Endothelial cell (in vitro differentiated cells): ENCODE measurements at places on chromosomes 4 and X. TPM values are rescaled to one million over a fixed set of nuclear protein-coding genes. Genes with fewer than 3 reads are reported as not detected.

DNA sequence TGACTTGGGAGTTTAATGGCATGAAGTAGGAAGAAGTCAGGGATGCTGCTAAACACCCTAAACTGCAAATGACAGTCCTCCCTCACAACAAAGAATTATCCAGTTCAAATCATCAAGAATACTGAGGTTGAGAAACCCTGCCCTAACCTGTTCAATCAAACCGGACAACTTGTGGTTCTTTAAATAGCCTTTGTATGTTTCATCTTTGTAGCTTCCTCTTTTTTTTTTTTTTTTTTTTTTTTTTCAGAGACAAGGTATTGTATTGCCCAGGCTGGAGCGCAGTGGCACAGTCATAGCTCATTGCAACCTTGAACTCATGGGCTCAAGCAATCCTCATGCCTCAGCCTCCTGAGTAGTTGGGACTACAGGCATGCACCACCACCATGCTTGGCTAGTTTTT is 52.5 kb upstream of the TTC29 start:
- DNase-seq: no peak

DNA sequence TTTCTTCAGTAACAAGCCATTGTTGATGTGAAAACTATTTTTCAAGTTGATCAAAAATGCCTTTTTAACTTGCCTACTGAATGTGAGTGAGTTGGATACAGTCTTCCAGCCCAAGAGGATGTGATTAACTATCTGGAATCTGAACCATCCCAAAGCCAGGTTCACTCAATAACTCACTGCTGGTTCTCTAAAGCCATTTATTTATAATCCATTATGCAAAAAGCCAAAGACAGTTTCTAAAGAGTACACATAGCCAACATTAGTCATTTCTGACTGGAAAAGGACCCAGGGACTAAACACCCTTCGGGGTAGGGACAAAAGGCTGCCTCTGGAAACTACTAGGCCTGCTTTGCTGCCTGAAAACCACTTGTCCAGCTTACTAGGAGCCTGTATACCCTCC is 109.6 kb downstream of the SHROOM4 start:
- no peak for DNase-seq

Gene ADAM29
- not detected for total RNA-seq

Gene RNF4
- 65.0 TPM for total RNA-seq
